ENCODE measurements at places on chromosomes 13 and 19.

DNA sequence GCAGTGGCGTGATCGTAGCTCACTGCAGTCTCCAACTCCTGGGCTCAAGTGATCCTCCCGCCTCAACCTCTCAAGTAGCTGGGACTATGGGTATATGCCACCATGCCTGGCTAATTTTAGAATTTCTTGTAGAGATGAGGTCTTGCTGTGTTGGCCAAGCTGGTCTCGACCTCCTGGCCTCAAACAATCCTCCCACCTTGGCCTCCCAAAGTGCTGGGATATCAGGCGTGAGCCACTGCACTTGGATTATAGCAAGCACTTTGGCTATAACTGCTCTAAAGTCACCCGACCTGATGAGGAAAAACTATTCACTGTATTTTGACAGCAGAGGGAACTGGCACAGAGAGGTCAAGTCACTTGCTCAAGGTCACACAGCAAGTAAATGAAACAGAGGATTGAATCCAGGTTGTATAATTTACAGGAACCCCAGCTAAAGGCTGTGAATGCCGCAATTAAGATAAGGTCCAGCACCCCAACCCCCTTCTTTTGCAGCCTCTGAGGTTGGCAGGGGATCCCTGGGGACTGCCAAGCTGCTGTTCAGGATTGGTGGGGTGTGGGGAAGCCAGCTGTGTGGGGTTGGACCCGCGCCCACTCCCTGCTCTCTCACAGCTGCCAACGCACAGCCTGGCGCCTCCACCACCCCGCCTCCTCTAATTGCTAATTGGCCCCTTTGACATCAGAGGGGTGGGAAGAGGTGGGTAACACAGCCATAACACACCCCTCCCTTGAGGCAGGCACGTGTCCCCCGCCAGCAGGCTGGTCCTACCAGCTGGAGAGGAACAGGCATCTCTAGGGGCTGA lies 6.0 kb downstream of the TMIGD2 start:
- DNase-seq = no peak

DNA sequence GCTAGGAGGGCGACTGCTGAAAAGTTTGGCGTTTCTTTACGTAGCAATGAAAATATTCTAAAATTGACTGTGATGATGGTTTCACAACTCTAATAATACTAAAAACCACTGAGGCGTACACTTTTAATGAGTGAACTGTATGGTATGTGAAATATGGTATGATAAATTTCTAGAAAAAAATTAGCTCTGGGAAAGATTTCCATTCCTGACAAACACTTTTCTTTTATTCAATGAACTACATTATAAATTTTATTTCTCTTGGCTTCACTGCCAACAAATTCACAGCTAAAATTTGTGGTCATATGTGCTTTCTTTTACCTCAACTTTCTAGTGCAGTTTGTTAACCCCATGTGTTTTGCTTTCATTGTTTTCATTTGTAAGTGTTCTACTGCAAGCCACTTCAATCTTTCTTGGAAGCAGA lies 11.1 kb downstream of the ZC3H13 start:
- DNase-seq = no peak

DNA sequence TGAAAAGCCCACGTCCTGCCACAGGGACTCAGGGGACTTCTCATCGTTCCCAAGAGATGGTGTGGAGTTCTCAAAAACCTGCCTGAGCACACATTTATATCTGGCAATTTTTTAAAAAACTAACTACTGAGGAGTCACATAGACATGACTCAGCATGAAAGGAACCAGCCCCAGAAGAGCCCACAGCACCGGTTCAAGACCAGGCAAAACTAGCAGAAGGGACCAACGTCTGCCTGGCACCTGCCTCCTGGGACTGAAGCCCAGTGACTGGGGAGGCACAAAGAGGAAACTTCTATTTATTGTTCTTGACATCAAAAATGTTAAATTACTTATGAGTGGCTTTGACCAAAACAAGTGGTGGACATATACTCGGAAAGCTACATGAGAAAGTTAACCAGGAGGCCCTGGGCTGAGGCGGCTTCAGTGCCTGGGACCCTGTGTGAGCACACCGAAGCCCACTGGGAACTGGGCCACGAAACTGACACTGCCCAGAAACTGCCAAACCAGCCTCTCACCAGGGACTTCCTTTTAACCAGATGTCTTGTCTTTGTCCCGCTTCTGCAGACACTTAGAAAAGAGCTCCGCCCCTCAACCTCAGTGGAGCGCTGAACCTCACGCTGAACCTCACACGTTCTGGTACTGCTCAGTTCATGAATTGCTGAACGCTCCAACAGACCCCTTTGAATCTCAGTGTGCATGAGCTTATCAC lies 25.7 kb downstream of the C13orf46 start:
- no peak for DNase-seq

DNA sequence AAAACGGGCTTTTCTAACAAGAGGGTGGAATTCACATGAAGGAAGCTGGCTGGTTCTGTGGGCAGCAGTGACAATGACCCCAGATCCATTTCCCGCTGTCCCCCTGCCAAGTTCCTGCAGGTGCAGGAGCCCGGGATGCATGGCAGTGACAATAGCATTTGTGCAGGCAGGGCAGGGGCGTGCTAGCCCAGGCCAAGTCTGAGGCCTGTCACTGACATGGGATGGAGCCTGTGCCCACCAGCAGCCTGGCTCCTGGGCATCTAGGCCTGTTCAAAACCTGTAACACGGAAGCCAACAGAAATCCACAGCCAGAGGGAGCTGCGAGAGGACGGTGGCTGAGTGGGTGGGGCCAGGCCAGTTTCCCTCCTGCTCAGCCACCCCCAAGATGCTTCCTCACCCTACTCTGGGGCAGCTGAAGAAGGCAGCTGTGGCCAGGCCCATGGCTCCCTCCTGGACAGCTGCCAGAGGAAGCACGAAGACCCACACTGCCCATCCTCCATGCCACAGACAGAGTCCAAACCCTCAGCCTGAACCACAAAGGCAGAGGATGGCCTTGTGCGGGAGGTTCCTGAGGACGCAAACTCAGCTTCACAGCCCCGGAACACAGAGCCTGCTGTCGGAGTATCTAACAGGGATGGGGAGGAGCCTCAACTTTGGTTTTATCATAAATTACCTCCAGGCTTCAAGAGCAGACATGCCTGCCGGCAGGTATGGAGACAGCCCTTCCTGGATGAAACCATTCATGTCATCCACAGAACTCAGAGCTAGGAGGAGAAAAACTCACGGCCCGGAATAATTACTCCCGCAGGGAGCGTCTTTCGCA lies 74.0 kb downstream of the CEBPG start:
- no peak for DNase-seq

DNA sequence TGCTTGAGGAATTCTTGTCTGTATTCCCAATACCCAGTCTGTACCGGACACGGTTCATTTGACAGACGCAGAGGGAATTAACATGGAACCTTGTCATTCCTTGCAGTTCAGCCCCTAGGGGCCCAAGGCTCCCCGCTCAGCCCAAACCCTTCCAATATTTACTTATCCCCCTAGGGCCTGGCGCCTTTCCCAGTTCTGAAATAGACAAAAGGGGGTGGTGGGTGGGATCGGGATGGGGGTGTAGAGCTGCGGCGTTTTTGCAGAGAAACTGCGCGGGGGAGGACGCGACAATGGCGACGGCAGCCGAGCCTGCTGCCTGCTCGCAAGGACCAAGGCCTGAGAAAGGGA lies 583 bp downstream of the AKAP8L start:
- DNase-seq = peak; percentile 15

- peak; percentile 10 for DNase-seq
Observed at GRCh38 chr13:113976711-113977684, 3.1 kb upstream of the C13orf46 start.

DNA sequence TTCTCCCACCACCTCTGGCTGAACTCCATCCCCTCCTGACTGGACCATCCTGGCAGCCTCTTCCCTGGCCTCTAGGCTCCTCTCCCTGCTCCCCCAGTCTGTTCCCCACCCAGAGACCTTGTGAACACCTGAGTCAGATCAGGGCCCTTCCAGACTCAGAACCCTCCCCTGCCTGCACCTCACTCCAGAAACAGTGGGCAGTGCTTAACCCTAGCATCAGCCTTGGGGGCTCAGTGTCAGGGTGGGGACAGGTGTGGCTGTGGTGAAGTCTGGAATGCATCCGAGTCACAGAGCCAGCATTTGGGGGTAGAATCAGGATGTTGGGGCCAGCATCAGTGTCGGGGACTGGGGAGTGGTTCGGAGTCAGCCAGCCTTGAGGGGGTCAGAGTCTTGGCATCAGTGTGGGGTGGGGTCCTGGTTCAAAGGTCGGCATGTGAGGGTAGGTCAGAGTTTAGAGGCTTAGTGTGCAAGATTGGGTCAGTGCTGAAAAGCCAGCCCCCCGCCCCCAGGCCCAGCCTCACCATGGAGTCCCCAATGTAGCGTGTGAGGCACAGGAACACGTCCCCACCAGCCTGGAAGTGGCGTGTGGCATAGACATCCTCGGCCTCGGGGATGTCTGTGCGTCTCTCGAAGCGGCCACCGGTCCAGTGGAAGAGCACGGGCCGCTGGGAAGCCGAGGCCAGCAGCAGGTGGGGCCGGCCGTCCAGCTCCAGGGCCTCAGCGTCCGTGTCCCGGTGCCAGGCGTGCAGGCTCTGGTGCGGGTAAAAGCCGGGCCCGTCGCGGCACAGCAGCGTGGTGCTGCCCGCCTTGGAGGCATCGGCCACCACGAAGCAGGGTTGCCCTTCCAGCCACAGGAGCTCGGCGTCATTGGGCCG lies 8.9 kb downstream of the LGI4 start:
- no peak for DNase-seq

- DNase-seq = no peak
Observed at GRCh38 chr13:20482275-20482761, 43.3 kb downstream of the CRYL1 start.

DNA sequence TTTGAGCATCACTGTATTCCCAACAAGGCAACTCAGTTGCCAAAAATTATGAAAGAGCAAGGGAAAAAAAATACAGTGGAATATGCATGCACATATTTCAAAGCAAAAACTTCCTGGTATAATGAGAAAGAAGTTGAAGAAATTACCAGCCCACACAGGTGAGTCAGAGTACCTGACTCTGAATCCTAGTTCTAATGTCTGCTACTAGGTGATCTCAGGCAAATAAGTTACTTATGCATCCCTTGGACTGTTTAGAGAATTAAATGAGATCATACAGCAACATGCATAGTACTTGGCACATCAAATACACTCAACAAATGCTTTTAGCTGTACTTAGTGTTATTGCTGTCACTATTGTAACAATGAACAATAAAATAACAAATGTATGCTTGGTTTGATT lies 144.9 kb downstream of the MIPEP start:
- peak; percentile 10 for DNase-seq

- no peak for DNase-seq
Observed at GRCh38 chr19:15464394-15465385, at the start of gene RASAL3. RASAL3 (minus strand) TSS chr19:15464544; CDS start chr19:15464358, 186 bp downstream.

DNA sequence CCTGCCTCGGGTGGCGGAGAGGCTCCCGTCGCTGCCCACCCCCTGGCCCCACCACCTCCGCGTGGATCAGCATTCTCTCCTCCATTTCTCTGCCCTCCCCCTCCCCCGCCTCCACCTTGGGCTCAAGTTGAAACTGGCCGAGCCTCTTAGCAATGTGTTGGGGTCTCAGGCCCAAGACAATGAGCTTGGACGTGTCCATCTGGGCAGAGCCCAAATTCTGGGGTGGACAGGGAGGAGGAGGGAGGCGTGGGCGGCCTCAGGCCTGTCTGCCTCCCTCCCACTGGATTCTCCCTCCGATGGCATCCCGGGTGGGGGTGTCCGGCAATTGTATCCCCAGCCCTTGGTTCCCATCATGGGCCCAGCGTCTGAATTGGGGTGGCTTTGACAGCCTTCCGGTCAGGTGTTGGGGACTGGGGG lies 1.2 kb downstream of the CELF5 start:
- DNase-seq = no peak

DNA sequence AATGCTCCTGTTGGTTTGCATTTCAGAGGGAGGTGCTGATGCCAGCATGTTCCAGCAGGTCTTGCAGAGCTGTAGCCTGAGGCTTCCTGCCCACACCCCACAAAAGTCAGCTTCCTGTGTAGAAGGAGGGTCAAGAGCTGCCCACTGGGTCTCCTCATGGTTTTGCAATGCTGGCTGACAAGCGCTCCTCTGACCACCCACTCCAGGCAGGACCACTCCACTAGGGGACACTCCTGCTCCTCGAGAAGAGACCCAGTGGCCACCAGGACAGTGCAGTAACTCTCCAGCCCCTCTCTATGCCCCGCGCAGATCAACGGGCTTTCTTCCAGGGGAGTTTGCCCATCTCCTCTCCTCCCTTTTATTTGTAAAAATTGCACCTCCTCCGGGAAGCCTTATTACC lies 72.9 kb upstream of the UQCRFS1 start:
- no peak for DNase-seq

GRCh38 chr13:32947411-32948276 lies 68.6 kb upstream of the KL start:
- DNase-seq = no peak

DNA sequence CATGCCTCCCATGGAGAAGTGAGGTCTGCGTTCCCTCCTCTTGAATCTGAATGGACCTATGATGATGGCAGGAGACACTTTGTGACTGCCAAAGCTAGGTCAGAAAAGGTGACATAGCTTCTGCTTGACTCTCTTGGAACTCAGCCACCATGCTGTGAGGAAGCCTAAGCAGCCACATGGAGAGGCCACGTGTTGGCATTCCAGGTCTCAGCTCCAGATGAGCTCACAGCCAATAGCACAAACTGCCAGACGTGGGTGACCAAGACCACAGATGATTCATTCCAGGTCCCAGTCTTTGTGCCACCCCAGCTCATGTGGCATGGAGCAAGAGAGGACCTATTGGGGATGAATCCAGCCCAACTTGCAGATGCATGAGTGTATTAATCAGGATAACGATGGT lies 8.7 kb upstream of the GGACT start:
- peak; percentile 68 for DNase-seq

GRCh38 chr13:98368019-98368418 lies 190.9 kb upstream of the RNF113B start:
- no peak for DNase-seq

- no peak for DNase-seq
Observed at GRCh38 chr13:27559719-27560118, 60.6 kb downstream of the LNX2 start.

DNA sequence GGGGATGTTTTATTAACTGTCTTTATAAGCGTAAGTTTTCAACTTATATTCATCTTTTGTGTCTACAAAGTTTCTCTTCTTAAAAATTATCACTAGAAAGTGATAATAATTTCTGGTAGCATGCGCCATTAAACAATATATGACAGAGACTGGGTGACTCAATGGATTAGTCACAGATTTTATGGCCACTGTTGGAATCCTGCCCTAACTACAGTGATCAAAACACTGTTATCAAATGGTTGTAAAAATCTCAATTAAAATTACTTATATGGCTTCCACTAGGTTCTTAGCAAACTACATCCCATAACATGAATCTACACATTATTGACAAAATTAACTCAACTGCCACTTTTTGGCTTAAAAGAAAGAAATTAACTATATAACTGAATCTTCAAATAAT lies 350.0 kb downstream of the DACH1 start:
- no peak for DNase-seq

GRCh38 chr13:49454388-49455006 lies 10.4 kb downstream of the SETDB2 start:
- no peak for DNase-seq

- DNase-seq = no peak
Observed at GRCh38 chr19:6224308-6224675, 55.5 kb downstream of the MLLT1 start.

DNA sequence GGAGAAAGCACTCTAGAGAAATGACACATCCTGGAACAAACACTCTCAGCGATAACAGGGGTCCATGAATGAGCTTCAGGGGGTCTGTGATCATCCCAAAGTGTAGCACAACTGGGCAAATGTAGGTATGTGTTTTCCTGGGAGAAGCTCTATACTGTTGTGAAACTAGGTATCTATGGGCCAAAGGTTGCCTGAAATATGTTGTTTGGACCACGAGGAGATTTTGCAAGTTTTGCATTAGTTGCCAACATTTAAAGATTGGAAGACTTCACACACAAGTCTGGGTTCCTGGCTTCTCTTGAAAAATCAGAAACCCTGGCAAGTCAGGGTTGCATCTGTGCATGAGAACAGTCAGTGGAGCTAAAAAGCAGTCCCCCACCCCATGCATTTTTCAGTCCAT lies 26.7 kb upstream of the POU2F2 start:
- DNase-seq = no peak

Measured in RCC 7860 (cell line).